ENCODE measurements at places on chromosomes 2 and 18.

DNA sequence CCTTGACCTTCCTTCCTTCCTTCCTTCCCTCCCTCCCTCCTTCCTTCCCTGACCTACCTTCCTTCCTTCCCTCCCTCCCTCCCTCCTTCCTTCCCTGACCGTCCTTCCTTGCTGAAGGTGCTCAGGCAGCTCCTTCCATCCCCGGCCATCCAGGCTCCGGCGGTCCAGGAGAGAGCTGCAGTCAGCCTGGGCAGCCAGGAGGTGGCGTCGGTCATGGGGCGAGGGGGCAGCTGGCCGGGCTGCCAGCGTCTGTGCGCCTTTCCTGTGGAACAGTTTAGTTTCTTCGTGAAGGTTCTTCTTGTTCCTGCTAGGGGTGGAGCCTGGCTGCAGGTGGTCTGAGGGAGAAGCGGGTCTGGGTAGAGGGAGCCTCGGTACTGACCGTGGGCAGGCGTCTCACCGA, 15.7 kb downstream of the GPR35 start:
- no peak for DNase-seq

- DNase-seq, result no peak
Measured at GRCh38 chr2:217242947-217243346, 383.1 kb upstream of the TNP1 start.

DNA sequence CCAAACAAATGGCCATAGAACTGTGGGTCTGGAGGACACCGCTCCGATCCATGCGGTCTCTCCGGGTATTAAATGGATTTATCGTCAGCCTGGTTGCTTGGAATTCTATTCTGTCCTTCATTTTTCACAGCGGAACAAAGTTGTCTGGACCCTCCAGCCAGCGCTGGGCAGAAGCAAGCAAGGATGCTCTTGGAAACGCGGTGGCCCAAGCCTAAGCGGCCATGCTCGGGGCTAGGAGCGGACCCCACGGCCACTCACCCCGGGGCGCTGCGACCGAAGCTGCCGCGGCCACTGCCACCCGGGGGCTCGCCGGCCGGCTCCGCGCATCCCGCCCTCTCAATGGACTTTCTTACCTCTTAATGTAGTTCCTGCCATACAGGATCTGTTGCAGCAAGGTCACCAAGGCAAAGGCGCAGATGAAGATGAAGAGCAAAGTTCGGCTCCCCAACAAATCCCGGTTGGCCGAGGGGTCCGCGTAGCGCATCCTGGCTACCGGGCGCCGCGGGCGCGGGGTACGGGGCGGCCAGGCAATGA, 761 bp downstream of the ST8SIA5 start:
- peak; percentile 63 for DNase-seq

- DNase-seq, result no peak
Measured at GRCh38 chr2:197972061-197972460, 167.7 kb downstream of the PLCL1 start.

DNA sequence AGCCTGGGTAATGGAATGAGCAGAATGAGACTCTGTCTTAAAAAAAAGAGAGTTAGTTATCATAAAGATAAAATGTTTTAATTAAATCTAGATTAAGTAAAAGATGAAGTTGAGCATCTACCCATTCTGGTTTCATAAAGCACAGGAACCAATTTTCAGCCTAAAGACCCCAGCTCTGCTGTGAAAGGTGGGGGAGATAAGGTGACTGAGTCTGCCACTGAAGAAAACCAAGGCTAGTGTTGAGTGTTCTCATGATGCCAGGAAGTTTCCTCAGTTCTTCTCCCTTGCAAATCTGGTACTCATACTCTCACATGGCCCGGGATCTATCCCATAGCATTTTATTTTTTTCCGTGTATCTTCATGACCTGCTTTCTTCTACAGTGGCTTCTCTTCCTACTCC, 10.4 kb upstream of the CXCR4 start:
- DNase-seq, result no peak

DNA sequence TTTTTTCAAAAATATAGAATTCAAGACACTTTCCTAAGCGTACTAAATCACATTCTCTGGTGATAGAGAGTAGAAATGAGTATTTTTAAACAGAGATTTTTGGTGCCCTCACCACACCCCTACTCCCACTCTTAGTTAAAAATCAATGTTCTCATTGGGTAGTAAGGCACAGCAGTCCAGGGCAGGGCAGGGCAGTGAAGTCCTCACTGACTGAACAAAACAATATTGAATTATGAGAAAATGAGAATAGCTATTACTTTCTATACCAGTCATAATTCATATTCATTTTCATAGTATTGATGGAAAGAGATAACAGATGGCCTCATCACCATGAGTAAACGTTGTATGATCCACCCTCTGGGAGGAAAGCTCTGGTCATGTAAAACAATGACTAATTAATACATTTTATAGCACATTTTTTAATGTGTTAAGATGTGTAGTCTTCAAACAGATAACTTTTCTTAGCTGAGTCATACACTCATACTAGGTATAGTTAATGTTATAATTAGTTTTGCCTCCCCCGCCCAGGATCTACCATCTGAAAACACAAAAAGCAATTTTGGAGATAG, 686.1 kb downstream of the KCNJ3 start:
- no peak for DNase-seq

- DNase-seq, result no peak
Measured at GRCh38 chr2:138421971-138422335, 79.6 kb upstream of the SPOPL start.

DNA sequence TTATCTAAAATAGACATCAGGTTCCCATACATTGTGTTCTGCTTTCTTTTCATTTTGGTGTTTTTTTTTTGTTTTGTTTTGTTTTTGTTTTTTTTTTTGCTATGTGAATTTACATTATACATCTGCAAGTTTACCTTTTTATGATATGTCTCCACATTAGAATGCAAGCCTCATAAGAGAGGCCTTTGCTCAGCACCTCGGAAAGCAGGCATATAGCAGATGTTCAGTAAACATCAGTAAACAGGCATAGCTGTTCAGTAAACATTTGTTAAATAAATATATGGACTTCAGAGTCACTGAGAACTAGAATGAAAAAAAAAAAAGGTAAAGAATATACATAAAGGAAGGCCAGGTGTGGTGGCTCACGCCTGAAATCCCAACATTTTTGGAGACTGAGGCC, 405.3 kb downstream of the ERBB4 start:
- no peak for DNase-seq

DNA sequence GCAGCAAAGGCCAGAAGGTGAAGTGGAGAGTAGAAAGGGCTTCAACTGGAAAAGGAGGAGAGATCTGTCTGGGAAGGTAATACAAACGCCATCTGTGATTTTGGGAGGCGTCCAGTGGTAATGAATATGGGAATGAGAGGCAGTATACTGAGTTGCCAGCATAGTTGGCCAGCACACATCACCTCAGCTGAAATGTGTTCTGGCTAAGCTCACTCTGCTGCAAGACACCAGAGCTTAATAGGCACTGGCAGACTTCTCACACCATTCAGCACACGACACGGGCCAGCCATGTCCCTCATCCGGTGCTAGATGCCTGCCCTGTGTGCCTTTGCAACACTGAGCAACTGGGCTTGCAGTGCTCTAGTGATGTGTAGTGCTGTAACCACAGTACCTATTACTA, 277.1 kb downstream of the PIEZO2 start:
- DNase-seq, result no peak

DNA sequence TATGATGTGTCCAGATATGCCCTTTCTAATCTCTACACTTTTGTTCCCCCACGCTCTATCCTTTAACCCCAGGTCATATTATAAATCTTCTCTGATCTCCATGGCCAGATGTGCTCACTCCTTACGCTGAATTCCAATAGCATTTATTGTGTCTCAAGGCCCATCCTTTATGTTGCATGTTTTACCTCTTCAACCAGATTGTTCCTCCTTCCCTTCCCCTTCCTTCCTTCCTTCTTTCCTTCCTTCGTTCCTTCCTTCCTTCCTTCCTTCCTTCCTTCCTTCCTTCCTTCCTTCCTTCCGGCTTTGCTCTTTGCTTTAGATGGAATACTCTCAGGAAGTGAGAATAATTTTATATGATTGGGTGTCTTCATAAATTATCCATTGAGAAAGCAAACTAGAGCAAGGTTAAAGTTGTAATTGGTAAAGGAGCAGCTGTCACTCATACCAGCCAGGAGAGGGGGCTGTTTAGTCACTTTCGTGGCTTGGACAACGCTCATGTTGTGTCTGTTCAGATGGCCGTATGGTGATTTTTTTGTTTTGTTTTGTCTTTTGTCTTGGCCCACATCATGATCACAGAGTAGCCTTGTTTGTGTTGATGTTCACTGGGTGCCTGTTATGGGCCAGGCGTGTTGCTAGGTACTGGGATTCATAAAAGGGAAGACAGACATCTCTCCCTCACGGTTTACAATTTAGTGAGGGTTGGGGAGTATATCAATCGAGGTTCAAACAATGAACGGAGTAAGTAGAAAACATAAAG, 68.0 kb downstream of the DAW1 start:
- DNase-seq, result no peak

DNA sequence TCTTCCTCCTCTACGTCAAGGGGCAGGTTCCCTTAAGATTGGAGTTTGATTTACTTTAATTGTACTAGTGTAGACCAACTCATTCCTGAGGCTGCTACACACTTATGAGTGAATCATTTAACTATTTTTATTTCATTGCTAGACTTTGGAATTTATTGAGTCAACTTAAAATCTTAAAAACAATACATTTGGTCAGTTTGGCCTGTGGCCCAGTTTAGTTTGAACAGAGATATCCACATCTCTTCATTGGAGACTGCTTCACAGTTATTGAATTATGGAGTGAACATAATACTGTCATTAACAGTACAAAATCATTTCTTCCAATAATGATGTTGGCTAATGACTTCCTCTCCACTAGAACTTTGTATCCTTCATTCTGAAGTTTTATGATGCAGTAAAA, 34.5 kb upstream of the STPG4 start:
- no peak for DNase-seq
